NT2/D1 (cell line): ENCODE measurements at places on chromosomes 1 and 21.

DNA sequence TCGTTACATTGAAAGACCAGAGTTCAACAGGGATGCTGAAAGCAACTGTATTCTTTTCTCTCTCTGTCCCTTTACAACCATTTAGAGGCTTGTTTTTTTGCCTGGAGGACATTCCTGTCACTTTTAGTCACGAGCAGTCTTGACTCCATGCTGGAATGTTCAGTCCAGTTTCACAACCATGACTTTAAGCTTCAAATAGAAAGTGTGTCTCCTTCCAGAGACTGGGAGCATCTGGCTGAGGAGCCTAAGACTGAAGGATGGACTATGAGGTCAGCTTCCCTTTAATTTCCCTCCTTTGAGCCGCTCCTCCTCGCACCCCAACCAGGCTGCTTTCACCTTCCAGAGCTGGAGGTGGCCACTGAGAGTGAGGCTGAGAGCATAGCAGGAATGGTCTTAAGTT, 10.5 kb upstream of the RYR2 start:
- DNase-seq: no peak

GRCh38 chr21:44819283-44820243, 1.7 kb upstream of the SUMO3 start:
- no peak for DNase-seq

GRCh38 chr1:179677882-179678281, 65.2 kb upstream of the FAM163A start:
- no peak for DNase-seq

DNA sequence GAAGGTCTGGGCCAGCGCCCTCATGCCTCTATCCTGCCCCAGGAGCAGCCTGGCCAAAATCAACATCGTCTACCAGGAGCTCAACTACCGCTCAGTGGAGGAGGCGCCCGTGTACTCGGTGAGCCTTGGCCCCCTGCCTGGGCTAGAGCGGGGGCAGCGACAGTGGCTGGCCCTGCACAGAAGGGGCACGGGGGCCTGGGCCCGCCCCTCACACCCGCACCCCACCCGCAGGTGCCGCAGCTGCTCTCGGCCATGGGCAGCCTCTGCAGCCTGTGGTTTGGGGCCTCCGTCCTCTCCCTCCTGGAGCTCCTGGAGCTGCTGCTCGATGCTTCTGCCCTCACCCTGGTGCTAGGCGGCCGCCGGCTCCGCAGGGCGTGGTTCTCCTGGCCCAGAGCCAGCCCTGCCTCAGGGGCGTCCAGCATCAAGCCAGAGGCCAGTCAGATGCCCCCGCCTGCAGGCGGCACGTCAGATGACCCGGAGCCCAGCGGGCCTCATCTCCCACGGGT, 10.8 kb downstream of the SCNN1D start:
- no peak for DNase-seq

GRCh38 chr1:77954521-77954920, 24.4 kb downstream of the FUBP1 start:
- DNase-seq: no peak

DNA sequence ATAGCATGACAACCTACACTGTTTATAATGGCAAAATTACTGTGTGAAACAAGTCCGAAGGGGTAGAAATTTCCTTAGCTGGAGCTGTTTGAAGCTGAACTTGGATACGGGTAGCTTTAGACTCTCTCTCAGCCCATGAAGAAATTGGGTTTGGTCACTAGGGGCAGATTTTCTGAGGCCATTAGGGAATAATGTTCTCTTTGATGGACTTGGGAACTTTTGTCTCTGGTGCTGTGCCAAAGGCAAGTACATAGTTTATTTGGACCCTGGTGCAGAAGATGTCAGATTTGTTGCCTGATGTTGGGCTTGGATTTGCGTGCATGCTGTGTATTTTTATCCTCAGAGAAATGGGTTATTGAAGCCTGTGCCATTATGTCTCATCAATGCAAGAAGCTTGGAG, 109.6 kb downstream of the VPS13D start:
- DNase-seq: no peak

GRCh38 chr21:28705616-28706015, 287.1 kb downstream of the LTN1 start:
- no peak for DNase-seq

DNA sequence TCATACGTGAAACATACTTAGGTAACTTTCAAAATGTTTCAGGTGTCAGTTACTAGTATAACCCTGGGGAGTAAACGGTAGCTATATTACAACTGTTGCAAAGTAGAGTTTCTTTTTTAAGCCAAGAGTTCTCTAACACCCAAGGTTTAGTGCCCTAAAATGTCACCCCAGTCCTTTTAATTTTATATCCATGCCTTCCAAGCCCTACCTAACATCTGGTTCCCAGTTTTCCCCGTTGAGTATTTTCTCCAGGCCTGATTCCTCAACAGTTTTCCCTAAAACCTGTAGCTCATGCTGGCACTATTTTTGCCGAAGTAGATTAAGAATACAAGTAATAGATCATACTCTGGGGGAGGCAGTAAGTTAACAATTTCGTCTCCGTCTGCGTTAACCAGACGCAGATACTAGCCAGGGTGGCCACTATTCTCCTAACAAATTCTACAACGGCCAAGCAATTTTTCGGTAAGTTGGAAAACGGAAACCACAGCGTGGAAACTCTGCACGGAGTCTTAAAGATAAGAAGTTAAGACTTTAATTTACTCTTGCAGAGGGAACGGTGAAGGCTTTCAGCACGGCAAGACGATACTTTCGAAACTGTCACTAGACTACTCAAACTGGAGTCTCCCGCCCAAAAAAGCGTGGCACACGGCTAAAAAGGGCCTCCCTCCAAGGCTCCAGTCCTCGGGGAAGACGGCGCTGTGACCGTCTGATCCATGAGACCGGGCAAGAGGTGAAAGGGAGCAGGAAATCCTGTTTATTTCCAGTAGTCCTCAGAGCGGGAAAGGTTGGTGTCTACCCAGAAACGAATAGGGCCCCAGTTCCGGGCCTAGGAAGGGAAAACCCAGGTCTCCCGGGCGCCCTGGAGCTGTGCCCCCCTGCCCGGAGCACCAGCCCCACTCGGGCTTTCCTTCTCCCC, 945 bp downstream of the SRSF4 start:
- DNase-seq: no peak

DNA sequence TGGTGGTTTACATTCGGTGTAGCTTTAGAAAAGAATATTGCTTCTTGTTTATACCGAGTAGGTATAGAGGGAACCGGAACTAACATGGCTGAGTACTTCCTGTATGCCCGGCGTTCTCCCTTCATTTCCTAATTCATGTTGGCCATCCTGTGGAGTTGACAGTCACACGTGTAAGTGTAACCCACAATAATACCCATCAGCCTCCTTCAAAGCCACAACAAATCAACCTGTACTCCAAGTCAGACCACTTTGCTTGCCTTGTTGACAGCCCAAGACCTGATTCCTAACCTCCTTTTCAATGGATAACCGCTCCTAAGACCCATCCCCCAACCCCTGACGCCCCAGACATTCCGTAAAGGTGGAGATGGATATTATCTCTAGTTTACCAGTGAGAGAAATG, 42.1 kb downstream of the UBE2U start:
- DNase-seq: no peak

DNA sequence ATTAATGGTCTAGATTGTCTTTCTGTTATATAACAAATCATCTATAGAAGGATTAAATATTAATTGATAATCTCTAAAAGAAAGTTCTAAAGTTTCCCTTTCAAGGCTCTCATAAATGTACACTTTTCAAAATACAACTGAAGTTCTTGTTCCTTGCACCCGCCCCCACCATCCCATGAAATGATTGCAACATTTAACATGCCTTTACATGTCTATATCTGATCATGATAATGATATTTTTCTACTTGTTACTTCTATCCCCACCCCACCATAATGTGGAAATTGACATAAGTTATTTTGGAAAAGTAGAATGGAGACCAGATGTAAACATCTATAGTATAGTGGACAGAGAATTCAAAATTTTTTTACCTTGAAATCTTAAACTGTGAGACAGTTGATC, 186.6 kb downstream of the NTNG1 start:
- no peak for DNase-seq

- DNase-seq: peak; percentile 30
Observed at GRCh38 chr1:170874671-170875070, 60.7 kb upstream of the MROH9 start.

GRCh38 chr1:44661781-44662682, 12.2 kb downstream of the TMEM53 start:
- DNase-seq: no peak

DNA sequence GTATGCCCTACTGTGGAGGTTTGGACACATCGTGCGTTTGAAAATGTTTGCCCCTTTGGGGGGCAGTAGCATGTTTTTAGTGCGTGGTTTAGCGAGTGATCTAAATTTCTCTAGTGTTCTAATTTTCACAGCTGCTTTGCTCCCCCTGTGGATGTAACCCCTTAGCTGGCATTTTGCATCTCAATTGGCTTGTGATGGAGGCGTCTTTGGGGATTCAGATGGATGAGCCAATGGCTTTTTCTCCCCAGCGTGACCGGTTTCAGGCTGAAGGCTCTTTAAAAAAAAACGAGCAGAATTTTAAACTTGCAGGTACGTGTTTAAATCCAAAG, 836 bp downstream of the CDC7 start:
- peak; percentile 56 for DNase-seq

GRCh38 chr1:55289042-55289441, 73.9 kb upstream of the USP24 start:
- DNase-seq: no peak

DNA sequence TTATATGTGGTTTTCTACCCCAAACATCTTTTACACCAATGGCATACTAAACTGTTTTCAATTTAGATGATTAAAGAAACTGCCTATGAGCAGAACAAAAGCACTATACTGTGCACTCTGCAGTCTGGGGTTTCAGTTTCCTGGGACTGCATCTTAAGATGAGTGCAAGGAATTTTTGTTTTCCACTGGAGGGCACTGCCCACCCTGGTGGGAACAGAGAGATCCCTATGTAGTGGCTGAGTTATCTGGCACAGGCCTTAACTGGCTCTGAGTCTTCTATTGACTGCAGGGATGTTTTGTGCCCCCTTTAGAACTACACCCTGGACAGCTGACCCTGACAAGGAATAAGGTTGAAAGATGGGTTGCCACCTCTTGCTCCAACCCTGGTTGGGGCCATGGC, 12.0 kb downstream of the PROK1 start:
- DNase-seq: no peak

DNA sequence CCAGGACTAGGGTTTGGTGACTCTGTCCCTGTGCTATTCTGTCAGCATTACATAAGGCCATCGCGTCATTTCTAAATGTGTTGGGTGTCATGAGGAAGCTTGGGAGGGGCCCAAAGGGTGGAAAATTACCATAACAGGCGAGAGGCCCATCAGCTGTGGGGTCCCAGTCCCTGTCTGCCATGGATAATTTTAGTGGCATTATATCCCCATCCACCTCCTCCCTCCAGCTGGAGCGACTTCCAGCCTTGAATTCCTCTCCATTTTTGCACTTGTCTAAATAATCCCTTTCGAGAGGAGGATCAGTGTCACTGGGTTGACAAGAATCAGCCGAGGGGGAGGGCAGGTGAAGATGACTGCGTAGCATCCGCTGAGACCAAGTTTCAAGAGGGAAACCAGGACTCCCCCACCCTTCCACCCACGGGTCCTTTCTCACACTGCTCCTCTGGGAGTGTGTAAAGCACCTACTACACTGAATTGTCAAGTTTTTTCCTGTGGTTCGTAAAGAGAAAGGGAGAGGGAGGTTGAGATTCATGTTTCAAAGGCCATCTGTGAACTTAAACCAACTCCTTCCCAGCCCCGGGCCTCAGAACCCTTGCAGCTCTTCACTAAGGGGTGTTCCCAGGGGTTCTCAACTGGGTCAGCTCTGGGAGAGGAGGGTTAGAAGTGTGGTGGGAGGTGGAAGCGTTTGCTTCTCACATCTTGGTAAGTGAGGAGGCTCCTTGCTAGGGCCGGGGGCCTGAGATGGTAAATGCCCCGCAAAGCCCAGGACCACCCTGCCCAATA, 29.2 kb downstream of the VASH2 start:
- DNase-seq: no peak

DNA sequence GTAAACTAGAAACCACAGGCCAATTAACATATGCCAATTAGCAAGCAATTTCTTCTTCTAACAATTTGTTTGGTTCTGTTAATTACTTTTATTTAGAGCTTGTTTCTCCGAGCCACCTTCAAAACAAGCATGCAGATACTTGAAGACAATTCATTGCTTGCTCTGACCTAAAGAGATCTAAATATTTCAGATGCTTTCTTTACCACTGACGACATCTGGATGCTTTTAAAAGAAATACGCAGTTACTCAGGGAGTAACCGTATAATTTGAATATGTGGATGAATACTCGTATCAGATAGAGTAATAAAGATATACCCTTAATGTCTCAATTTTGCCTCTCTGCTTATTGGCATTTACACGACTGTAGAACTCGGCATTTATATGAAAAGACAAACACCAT, 390.0 kb downstream of the DISC1 start:
- no peak for DNase-seq

DNA sequence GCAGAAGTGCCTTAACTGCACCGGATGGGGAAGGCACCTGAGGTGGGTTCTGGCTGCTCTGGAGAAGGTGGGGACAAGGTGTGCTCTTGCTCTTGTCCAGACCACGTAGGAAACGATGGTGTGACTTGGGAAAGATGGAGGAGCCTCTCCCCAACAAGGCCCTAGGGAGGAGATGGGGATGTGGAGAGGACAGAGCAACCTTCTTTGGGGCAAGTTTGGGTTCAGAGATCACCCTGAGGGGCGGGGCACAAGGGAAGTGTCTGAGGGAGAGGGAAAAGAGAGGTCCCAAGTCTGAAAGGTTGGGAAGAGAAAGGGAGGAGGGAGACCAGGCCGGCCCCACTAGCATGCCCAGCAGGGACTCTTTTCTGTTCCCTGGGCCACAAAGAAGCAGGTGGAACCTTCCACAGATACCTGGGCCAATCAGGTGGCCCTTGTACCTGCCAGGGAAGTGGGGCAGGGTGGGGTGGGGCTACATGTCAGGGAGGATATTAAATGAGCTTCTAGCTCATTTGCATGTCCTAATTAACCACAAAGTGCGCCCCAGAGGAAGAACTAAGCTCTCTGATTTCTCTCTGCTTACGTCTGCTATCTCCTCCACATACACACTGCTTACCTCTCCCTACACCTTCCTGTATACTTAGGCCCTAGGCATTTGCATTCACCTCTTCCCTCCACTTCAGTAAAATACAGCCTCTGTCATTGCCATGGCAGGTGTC, 15.9 kb downstream of the INKA2 start:
- DNase-seq: no peak

- peak; percentile 50 for DNase-seq
Observed at GRCh38 chr21:33162436-33162951, 67.2 kb upstream of the IFNAR2 start.

DNA sequence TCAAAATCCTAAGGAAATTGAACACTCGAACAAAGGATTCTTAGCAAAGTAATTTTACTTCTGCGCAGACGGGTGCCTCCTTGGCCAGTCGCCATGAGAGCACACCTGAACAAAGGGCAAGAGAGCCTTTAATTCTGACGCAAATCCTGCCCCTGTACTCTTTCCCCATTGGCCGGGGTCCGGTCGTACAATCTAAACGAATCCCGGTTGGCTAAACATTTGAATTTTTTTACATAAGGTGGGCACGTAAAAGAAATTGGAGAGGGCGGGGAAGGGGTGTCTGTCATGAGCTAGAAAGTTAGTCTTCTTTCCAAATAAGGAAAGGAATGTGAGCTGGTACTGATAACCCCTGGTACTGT, 8.2 kb upstream of the IL22RA1 start:
- DNase-seq: peak; percentile 97

- no peak for DNase-seq
Observed at GRCh38 chr1:27363766-27364695, 2.7 kb downstream of the MAP3K6 start.

- DNase-seq: no peak
Observed at GRCh38 chr1:42163114-42163513, 1.4 kb downstream of the GUCA2A start.

- DNase-seq: peak; percentile 95
Observed at GRCh38 chr1:149888247-149888998, 10.9 kb upstream of the BOLA1 start.

GRCh38 chr1:205316161-205316566, 5.4 kb downstream of the NUAK2 start:
- no peak for DNase-seq
